ENCODE measurements at places on chromosomes 12 and 14.

- DNase-seq, result no peak
Observed at GRCh38 chr14:94761348-94761996, 8.4 kb downstream of the GSC start.

- DNase-seq, result peak; percentile 67
Observed at GRCh38 chr12:52004042-52004648, 2.6 kb upstream of the TAMALIN start.

DNA sequence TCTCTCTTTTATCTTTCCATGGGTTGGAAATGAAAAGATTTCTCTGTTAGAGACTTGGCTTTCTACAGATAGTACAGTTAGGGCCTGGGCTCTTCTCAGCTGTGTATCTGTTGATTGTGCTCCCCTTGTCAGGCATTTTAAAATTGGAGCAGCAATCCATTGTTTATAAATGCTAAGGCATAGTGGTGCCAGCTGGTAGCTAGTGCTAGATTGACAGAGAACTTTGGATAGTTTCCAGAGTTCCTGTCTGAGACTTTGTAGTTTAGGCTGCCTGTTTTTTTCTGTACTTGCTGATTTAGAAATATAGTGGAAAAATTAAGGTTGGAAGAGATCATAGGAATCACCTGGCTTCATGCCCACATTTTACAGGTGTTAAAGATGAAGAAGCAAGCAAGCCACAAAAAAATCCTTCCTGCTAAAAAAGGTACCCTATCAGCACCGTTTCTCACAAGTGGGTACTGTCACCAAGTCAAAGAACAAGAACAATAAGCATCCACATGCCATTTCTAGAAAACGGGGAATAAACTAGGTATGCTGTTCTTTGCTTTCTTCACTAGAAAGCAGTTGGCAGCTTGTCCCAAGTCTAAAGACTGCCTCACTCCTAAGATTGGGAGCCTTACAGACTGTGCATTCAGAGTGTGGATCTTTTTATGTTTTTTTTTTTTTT is 6.2 kb downstream of the TTLL5 start:
- no peak for DNase-seq

GRCh38 chr12:27595231-27595642 is 71.2 kb downstream of the PPFIBP1 start:
- peak; percentile 48 for DNase-seq

DNA sequence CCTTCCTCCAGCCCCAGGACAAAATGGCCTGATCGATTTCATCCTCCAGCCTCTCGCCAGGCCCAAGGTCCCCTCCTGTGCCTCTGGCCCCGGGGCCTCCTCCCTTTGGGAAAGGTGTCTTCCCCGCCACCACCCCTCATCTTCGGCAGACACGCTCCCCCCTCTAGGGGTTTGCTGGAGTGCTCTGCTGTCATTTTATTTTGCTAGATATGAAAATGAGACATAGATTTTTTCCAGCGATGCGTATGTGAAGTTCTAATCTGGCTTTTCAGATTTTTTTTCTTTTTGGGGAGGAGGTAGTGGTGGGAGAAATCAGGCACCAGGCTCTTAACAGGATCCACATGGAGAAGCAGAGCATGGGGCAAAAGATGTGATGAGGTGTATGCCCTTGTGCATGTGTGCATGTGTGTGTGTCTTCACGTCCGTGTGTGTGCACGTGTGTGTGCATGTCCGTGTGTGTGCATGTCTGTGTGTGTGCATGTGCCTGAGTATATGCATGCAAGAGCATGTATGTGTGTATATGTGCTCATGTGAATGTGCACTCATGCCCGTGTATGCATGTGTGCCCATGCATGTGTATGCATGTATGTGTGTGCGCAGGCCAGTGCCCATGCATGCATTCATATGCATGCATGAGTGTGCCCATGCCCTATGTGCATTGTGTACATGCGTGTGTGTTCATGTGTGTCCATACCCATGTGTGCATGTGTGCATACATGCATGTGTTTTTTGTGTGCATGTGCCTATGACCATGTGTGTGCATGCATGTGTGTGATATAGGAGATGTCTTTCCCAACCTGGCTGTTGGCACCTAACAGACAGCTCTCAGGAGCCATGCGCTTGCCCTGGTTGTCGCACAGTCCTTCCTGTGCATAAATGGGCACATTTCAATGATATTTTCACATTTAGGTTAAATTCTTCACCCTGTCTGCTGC is 203.0 kb downstream of the RBM19 start:
- peak; percentile 53 for DNase-seq

GRCh38 chr12:132174015-132174838 is 30.0 kb downstream of the NOC4L start:
- DNase-seq, result no peak

DNA sequence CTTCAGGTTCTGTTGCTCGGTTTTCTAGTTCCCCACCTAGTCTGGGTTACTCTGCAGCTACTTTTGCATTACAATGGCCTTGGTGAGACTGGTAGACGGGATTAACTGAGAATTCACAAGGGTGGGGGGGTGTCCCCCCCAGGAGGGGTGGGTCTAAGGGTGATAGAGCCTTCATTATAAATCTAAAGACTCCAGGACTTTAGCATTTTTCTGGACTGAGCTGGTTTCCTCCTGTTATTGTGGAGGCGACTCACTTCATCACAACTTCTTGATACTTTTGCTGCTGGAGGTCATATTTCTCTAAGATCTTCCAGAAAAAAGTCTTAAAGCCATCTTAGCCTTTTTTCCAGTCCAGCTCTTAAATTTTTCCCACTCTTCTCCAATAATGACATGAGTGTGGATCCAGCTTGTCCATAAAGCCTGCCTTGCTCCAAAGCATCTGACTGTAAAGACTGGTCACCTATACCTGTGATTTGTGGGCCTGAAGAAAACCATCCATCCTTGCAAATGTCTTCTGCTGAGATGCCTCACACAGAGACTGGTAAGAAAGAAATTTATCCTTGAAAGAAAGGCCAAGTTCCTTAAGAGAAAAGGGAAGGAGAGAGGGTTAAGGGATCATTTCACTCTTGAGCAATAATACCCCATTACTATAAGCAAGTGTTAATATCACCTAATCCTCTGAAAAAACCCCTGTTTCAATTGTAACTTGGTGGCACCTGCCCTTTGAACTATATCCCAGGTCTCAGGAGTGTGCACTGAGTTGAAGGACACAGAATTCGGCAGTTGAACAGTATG is 19.7 kb upstream of the SLC2A14 start:
- DNase-seq, result no peak

DNA sequence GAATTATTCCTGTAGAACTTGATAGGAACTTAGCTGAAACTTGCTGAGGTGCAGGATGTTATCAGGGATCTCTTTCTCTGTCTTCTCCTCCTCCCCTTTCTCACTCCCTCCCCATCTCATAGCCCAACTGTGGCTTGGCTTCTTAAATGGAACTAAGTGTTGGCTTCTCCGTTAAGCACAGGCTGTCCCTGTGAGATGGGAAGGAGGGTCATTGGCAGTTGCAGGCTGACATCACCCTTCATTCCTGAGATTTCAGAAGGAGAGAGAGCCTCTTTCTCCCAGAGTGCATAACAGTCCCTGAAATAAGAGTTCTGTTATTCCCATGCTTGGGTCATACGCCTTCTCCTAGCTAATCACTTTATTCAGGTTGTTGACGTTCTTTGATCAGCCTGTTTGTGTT is 162.0 kb downstream of the UNC79 start:
- DNase-seq, result no peak
